Suprapubic skin (tissue), 4 donors: ENCODE measurements at places on chromosomes 1 and 21.
A peak's percentile ranks its signal among the peaks of the same experiment; 100 is the strongest.

DNA sequence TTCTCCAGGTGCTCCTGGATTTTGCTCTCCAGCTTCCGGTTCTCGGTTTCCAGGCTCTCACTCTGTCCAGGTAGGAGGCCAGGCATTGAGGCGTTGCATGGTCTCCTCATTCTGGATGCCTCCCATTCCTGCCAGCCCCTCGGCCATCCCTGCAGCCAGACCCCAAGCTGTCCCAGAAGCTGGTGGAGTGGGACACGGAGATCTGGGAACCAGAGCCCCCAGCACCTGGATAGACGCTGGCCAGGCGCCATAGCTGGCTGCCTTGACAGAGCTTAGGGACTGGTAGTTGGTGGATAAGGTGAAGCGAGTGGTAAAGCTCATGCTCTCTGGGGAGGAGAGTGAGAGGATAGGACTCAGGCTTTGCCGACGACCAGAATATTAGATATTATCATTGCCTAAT lies 29.6 kb downstream of the RAP1A start:
- H3K27me3 ChIP-seq, result no peaks in the 10 kb centered on the region
- no peak overlapping the region for H3K4me3 ChIP-seq
- DNase-seq, result no peak
- H3K4me1 ChIP-seq, result peaks cover 31% of the 10 kb centered on the region

- no peaks in the 10 kb centered on the region for H3K36me3 ChIP-seq
- no peaks in the 10 kb centered on the region for H3K27me3 ChIP-seq
- H3K27ac ChIP-seq, result no peak within 1 kb of the TSS
- H3K4me1 ChIP-seq, result peaks cover 36% of the 10 kb centered on the region
- no peak within 1 kb of the TSS for H3K4me3 ChIP-seq
- DNase-seq, result no peak
These were observed at the start of gene CROCC for GRCh38 chr1:16921391-16922185. Gene CROCC (plus strand): TSS chr1:16921931. CDS start chr1:16922019, 88 bp downstream.

GRCh38 chr1:36092166-36092797 lies 3.6 kb downstream of the ADPRS start:
- H3K36me3 ChIP-seq, result peaks cover 32% of the 10 kb centered on the region
- no peak overlapping the region for H3K27ac ChIP-seq
- no peaks in the 10 kb centered on the region for H3K27me3 ChIP-seq
- no peak for DNase-seq
- H3K4me3 ChIP-seq, result no peak overlapping the region

GRCh38 chr1:204511366-204511765 lies 4.8 kb upstream of the MDM4 start:
- H3K4me1 ChIP-seq, result peaks cover 15% of the 10 kb centered on the region
- H3K4me3 ChIP-seq, result no peak overlapping the region
- no peak for DNase-seq
- H3K27ac ChIP-seq, result no peak overlapping the region
- no peaks in the 10 kb centered on the region for H3K27me3 ChIP-seq

DNA sequence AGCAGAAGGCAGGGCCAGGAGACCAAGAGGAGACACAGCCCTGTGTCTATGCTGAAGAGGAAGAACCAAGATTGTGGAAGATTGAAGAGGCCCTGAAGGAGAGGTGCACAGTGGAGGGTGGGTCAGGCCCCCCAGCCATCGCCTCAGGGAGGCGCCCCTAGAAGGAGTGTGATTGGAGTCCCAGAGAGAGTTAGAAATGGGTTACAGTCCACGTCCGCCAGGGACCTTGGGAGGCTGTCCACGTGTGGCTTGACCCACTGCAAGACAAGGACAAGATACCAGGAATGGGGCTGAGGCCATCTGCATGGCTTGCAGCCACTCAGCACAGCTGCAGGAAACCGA lies 375.1 kb downstream of the NPHP4 start:
- peaks cover 37% of the 10 kb centered on the region for H3K27me3 ChIP-seq
- no peak overlapping the region for H3K4me3 ChIP-seq
- no peak overlapping the region for H3K27ac ChIP-seq
- H3K4me1 ChIP-seq, result no peaks in the 10 kb centered on the region

DNA sequence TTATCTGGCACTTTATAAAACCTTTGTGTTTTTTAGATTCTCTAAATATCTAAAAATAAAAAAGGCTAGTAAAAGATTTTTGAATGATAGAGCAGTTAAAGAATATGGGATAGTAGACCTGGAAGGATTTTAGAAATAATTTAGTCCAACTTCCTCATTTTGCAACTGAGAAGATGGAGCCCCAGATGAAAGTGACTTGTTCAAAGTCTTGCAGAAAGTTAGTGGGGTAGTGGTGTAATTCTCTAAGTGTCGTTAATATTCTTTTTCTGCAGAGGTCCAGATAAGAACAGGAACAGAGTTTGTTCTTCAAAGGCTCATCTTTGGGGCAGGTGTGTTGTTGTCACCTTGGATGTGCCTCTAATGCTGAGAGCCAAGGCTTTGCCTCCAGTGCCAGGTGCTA lies 159.5 kb downstream of the DISC1 start:
- no peaks in the 10 kb centered on the region for H3K27me3 ChIP-seq
- H3K36me3 ChIP-seq, result no peaks in the 10 kb centered on the region
- H3K27ac ChIP-seq, result no peak overlapping the region
- H3K4me1 ChIP-seq, result peaks cover 4% of the 10 kb centered on the region
- no peak for DNase-seq

DNA sequence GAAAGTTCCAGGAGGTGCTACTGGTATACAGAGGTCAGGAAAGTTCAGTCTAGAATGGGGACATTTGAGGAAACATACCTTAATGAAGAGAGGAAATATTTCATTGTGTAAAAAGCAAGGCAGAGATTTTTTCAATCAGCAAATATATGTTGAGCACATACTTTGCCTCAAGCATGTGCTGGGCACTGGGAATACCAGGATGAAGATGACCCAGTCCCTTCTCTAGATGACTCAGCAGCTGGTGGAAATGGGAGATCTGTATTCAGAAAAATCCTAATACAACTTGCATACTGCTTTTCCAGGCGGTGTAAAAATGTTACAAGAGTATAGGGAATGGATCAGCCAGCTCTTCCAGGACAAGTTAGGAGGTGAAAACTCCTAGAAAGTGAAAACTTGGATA lies 229.3 kb downstream of the FGGY start:
- no peak for DNase-seq
- H3K4me1 ChIP-seq, result peaks cover 6% of the 10 kb centered on the region
- no peak overlapping the region for H3K4me3 ChIP-seq
- no peak overlapping the region for H3K27ac ChIP-seq
- H3K27me3 ChIP-seq, result no peaks in the 10 kb centered on the region

- H3K27me3 ChIP-seq, result no peaks in the 10 kb centered on the region
- no peak for DNase-seq
- H3K4me1 ChIP-seq, result peaks cover 92% of the 10 kb centered on the region
These were observed 1.7 kb downstream of the ZC3H12A start for GRCh38 chr1:37476087-37476452.

GRCh38 chr1:200035397-200035955 lies 8.0 kb downstream of the NR5A2 start:
- H3K4me1 ChIP-seq, result peaks cover 42% of the 10 kb centered on the region
- H3K4me3 ChIP-seq, result peak overlapping the region; percentile 36
- H3K36me3 ChIP-seq, result no peaks in the 10 kb centered on the region
- no peak for DNase-seq
- peaks cover 96% of the 10 kb centered on the region for H3K27me3 ChIP-seq

- no peak overlapping the region for H3K27ac ChIP-seq
- H3K36me3 ChIP-seq, result no peaks in the 10 kb centered on the region
- H3K27me3 ChIP-seq, result peaks cover 77% of the 10 kb centered on the region
- peak overlapping the region; percentile 33 for H3K4me3 ChIP-seq
- peaks cover 54% of the 10 kb centered on the region for H3K4me1 ChIP-seq
These were observed 3.2 kb upstream of the PROX1 start for GRCh38 chr1:213984387-213985208.

DNA sequence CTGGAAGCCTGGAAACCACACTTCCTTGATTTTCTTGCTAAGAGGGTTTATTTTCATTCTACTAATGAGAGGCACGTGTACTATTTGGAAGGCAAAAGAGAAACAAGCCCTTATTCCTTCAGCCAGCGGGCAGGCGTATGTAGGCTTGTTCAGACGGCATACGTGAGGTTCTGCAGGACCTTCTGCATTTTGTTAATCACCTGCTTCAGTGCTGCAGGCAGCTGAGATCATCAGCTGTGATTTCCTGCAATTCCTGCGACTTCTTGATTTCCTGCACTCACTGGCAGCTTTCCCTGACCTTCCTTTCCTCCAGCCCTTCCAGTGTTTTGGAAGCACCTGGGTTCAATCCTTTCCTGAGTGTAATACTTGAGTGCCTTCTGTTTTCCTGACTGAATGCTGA lies 43.4 kb downstream of the TSNAX start:
- H3K36me3 ChIP-seq, result no peaks in the 10 kb centered on the region
- H3K4me1 ChIP-seq, result peaks cover 10% of the 10 kb centered on the region
- no peak overlapping the region for H3K4me3 ChIP-seq
- peak overlapping the region; percentile 47 for H3K27ac ChIP-seq

DNA sequence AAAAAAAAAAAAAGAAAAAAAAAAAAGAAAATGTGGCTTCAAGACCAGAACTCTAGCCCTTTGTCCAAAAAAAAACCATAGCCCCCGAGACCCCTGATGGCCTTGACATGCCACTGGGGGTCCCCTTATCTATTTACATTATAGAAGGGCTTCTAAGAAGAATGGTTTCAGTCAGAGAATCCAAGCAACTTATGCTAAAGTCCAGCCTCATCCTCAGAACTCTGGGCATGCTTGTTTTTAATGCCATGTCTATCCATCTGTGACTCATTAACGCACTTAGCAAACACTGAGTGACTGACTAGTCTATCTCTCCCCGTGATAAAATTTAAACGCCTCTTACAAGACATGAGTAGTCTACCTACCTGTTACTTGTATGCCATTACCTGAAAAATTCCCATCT lies 29.3 kb downstream of the ERG start:
- H3K4me3 ChIP-seq, result no peak overlapping the region
- DNase-seq, result no peak
- no peaks in the 10 kb centered on the region for H3K36me3 ChIP-seq
- no peaks in the 10 kb centered on the region for H3K27me3 ChIP-seq

- H3K27ac ChIP-seq, result no peak overlapping the region
- DNase-seq, result no peak
- H3K4me1 ChIP-seq, result no peaks in the 10 kb centered on the region
- no peaks in the 10 kb centered on the region for H3K36me3 ChIP-seq
- H3K4me3 ChIP-seq, result no peak overlapping the region
These were observed 150.7 kb downstream of the DSCAM start for GRCh38 chr21:40696246-40696645.

GRCh38 chr1:47984175-47984789 lies 12.9 kb downstream of the TRABD2B start:
- H3K27me3 ChIP-seq, result peaks cover 7% of the 10 kb centered on the region
- H3K4me1 ChIP-seq, result peaks cover 11% of the 10 kb centered on the region
- no peak for DNase-seq
- H3K4me3 ChIP-seq, result no peak overlapping the region
- H3K27ac ChIP-seq, result no peak overlapping the region
- no peaks in the 10 kb centered on the region for H3K36me3 ChIP-seq

DNA sequence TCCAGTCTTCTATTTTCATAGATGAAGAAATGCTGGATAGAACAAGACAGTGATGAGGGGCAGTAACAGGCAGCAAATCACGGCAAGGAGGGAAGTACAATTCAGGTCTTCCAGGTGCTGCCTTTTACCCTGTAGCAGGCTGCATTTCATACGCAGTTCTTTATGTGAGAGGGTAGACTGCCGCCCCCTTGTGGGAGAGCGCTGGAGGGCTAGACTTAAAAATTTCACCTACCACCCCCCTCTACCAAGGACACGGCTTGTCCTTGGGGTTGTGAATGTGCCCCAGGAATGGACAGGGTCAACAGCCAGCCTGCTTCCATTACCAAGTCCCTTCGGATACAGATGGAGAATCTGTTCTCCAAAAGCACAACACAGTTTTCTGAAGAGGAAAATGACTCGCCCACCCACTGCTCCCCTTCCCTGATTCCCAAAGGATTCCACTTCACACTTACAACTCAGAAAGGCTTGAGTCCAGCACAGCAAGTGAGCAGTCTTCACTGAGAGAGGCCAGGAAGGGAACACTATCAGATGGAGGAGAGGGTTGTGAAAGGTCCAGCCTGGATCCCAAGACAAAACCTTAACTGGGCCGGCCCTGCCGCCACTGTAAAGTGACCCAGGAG lies 7.4 kb downstream of the WDR77 start:
- no peak overlapping the region for H3K4me3 ChIP-seq
- no peak overlapping the region for H3K27ac ChIP-seq
- no peak for DNase-seq
- H3K4me1 ChIP-seq, result peaks cover under 1% of the 10 kb centered on the region
- no peaks in the 10 kb centered on the region for H3K27me3 ChIP-seq

DNA sequence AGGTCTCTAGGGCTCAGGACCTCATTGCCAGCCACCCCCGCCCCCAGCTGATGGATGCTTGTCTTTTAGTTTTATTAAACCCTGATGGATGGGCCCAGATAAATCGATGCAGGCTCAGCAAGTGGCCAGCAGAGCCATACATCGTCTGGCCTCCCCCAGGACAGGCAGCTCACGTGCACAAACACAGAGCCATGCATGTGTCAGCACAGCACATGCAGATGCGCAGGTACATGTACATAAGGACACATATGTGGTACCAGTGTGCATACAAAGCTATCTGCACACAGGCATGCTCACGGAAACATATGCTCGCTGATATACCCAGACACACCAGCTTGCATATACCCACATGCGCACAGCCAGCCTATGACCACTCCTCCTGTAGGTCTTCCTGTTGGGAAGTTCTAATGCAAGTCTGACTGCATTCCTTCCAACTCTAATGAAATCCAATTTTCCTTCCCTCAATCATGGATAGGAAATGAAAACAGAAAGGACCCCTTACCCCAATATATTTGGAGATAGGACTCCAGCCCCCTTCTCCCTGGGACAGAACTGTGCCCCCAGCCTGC lies 897 bp downstream of the COL16A1 start:
- H3K27me3 ChIP-seq, result peaks cover 6% of the 10 kb centered on the region
- H3K4me3 ChIP-seq, result peak overlapping the region; percentile 58

GRCh38 chr21:37228003-37228400 lies 39.1 kb downstream of the VPS26C start:
- H3K4me1 ChIP-seq, result no peaks in the 10 kb centered on the region
- H3K27ac ChIP-seq, result no peak overlapping the region
- no peak overlapping the region for H3K4me3 ChIP-seq
- DNase-seq, result no peak

DNA sequence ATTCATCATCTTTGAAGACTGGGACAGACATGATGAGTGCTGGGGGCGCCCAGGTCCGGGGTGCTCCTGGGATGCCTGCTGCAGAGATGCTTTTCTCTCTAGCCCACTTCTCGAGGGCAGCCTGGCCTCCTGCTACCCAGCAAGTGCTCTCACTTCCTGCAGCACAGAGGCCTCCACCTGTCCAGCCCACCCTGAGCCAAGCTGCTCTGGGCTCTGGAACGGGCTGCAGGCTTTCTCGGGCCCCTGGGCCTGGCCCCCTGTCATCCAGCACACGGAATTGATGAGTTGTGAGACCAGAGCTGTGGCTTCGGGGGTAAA lies 469.5 kb upstream of the VAMP3 start:
- DNase-seq, result peak; percentile 57
- no peaks in the 10 kb centered on the region for H3K27me3 ChIP-seq

GRCh38 chr21:22965455-22966135 lies 1967.4 kb downstream of the NCAM2 start:
- H3K27me3 ChIP-seq, result no peaks in the 10 kb centered on the region
- no peak overlapping the region for H3K4me3 ChIP-seq
- no peaks in the 10 kb centered on the region for H3K4me1 ChIP-seq
- no peak overlapping the region for H3K27ac ChIP-seq
- no peaks in the 10 kb centered on the region for H3K36me3 ChIP-seq

GRCh38 chr1:150999051-150999674 lies 7.5 kb downstream of the MINDY1 start:
- no peak overlapping the region for H3K4me3 ChIP-seq
- H3K36me3 ChIP-seq, result peaks cover 57% of the 10 kb centered on the region
- peaks cover 37% of the 10 kb centered on the region for H3K4me1 ChIP-seq
- no peak for DNase-seq
- H3K27ac ChIP-seq, result no peak overlapping the region
- no peaks in the 10 kb centered on the region for H3K27me3 ChIP-seq
